ENCODE measurements at places on chromosomes 5 and 9.
A peak's percentile ranks its signal among the peaks of the same experiment; 100 is the strongest.

GRCh38 chr9:68785965-68786364 lies 80.9 kb downstream of the PIP5K1B start:
- no peak for DNase-seq

DNA sequence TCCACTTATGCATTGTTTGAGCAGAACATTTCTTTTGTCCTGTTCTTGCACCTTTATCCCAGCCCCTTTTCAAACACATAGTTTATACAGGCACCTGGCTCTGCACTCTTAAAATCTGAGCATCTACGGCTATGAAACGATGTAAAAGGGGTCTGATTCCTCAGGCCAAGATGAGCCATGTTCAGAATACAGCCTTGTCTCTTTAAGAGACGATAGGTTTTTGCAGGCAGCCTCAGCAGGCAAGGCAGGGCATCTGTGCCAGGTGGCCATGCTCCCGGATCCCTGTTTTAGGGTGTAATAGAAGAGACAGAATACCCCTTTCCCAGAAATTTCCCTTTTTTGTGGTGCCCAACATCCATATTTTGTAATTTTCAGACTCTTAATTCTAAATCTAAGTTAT lies 89.1 kb upstream of the NFIB start:
- DNase-seq: no peak

- peak; percentile 67 for DNase-seq
Measured at GRCh38 chr9:121700165-121700831, 48.9 kb downstream of the DAB2IP start.

DNA sequence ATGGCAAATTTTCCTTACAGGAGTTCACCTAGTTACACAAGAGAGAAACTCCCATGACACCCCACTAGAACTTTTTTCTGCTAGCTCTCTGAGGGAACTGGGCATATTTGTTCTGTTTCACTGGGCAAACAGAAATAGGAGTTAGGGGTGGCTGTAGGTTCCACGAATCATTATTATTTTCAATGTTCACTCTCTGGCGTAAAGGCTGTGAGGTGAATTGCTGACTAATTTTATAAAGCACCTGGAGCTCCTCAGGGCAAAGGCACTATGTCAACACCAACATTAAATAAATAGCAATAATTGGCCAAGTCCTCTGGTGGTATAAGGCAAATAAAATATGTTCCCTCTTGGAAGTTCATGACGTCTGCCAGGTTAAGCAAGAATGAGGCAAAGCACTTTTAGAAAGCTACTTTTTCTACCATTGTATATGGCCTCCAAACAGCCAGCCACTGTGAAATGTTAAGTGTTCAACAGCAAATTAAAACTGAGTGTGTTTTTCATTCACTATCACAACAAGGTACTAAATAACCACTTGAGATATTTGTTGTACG lies 344.6 kb downstream of the PDE4D start:
- DNase-seq: no peak

DNA sequence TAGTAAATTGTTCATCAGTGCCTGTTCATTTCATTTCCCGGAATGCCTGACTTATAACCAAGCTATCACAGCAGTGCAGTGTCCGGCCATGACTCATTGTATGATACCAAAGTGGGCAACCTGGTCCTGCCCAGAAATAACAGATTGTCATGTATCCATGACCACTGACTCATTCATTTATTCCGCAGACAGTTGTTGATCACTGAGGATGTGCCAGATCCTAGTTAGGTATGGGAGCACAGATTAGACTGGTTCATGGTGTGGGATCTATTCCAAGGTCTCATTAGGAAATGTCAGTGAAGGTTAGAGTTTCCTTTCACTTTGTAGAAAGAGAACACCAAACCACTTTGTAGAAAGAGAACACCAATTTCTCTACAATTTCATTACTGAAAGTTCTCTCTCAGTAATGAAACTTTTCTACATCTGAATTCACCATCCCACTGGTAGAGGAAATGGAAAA lies 8.7 kb downstream of the NREP start:
- DNase-seq: peak; percentile 94

DNA sequence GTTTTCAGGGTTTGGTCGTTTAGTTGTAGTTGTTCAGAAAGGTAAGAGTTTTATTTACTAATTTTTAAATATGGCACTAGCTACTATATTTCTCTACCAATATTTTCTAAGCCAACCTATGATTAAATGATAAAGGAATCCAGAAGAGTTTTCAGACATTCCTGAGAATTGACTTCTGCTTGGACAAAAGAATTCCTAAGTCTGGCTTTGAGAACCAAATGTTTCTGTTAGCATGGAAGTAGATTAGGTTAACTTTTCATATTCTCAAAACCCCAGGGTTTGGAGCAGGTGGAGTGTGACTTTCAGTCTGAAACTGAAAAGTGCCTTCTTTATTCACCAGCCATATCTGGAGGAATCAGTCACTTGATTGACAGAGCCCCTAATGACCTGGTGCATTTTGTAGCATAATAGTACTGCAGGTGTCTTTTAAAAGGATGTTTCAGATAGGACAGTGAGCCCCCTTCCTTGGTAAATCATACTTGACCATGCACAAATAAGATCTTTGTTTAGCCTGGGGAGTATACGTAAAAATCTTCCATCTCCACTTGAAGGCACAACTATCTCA lies 457.0 kb upstream of the ZNF462 start:
- DNase-seq: peak; percentile 24

DNA sequence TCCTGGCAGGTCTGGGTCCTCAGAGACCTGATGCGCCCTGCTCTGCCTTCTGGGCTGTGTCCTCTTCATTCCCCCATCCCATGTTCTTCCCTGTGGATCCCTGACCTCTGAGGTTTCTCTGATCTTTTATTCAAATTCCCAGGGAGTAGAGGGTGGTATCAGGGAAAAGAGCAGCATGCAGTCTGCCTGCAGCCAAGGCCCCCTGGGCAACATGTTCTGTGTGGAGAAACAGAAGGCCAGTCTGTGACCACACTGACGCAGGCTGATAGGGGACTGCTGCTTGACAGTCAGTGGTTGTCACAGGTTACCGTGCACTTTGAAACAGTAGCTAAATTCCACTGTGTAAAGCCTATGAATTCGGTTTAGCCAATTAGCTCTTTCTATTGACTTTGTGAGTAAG lies 156.6 kb upstream of the IRX2 start:
- no peak for DNase-seq

DNA sequence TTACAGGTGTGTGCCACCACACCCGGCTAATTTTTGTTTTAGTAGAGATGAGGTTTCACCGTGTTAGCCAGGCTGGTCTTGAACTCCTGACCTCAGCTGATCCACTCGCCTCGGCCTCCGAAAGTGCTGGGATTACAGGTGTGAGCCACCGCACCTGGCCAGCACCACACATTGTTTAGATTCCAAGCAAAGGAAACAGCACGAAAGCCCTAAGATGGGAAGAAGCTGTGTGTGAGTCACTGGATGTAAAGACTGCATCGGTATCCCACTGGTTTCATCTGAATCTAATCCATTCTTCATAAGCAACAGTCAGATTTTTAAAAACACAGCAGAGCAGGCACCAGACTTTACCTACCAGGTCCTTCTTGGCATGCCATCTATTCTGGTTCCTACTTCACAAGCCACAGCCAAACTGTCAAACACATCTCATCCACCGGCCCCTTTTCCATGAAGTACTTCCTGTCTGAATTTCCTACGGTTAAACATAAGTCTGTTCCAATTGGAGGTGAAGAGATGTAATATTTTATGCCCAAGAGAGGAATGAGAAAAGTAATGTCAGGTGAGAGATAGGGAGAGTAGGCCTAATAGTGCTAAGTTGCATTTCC lies 17.4 kb downstream of the UBTD2 start:
- no peak for DNase-seq

- no peak for DNase-seq
Measured at GRCh38 chr9:34624475-34625185, 4.2 kb downstream of the ARID3C start.

Measured in EH (cell line).